A673 (cell line): ENCODE measurements at places on chromosomes 7 and 10.
A peak's percentile ranks its signal among the peaks of the same experiment; 100 is the strongest.

- DNase-seq = peak; percentile 95
Measured at GRCh38 chr10:4663162-4663992, 162.6 kb upstream of the AKR1E2 start.

DNA sequence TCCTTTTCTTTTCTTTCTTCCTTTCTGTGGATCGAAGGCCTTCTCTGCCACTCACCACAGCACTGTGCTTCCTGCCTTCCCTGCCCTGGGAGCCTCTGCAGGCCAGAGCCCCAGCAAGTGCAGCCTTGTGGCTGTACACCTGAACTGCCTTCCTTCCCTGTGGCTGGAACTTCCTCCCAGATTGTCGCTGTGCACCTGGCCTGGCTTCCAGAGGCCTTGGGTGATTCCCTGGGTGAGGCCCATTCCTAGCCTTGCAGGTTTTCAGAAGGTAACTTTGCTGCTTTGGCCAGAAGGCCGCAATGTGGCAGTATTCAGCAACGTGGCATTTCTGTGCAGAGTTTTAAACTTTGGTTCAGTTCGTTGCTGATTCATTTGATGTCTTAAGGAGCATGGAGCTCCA is 50.1 kb upstream of the RASGEF1A start:
- no peak for DNase-seq

DNA sequence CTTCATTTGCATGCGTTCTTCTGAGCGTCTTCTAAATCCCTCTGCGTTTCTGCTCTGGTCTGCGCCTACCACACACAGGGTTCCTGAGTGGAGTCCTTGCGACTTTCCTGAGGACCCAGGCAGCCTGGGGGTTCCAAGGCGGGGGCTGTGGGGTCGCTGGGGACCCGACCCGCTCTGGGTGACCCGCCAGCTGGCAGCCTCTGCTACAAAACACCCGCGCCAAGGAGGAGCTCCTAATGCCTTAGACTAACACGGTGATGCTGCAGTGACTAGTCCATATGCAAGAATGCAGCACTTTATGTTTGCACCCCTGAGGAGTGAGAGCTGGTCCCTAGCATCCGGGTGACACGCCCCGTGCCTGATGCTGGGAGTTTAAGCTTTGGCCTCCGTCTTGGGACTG is 367.0 kb upstream of the POM121L12 start:
- no peak for DNase-seq

DNA sequence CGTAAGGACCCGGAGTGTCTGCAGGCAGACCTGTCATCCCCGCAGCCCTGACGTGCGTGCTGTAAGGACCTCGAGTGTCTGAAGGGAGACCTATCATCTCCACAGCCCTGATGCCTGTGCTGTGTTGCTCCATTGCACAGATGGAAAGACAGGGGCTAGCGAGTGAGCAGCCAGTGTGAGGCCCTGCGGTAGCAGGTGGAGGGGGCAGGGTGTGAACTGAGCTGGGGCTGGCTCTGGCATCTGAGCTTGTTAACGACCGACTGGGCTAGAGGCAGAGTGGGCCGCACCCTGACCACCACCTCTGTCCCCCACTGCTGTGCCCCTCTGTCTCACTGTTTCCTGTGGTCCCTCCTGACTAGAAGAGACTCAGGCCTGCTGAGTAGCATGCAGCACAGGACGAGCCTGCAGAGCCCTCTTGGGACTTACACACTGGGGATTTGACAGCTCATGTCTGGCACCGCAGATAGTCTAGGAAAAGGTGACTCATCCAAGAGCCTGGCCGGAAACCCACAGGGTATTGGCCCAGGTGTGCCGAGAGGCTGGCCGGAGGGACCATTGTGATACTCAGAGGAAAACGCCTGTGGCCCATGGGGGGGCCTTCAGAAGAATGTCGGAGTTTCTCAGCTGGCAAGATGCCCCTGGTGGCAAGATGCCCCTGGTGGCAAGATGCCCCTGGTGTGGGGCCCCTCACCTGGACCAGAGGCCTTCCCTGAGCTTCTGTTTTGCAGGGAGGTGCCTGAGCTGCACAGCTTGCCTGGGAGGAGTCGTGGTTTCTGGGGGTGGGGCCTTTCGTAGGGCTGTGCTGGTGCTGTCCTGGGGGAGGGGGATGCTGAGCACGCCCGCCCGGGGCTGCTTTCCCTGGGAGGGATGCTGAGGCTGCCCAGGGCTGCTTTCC is 34.3 kb downstream of the INPP5A start:
- DNase-seq = peak; percentile 64

- DNase-seq = no peak
Measured at GRCh38 chr10:31358688-31359330, 39.8 kb downstream of the ZEB1 start.

GRCh38 chr7:81111358-81111757 is 192.5 kb upstream of the SEMA3C start:
- no peak for DNase-seq

GRCh38 chr7:1532456-1533254 is 2.2 kb downstream of the MAFK start:
- DNase-seq = peak; percentile 73

DNA sequence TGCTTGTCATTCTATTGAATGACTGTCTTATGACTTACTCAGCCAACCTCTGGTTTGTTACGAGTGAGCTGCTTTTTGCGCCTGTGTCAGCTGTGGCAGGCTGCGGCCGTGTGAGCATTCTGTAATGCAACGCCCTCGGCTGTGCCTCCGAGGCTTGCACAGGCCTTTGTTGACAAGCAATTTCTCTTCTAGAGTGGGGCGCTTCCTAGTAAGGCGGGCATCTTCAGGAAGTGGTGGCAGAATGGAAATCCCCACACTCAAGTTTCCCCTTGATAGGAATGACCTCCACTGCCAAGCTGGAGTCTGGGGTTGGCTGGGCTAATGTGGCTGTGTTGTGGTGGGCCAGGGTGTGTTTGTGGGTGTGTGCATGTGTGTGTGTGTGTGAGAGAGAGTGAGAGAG is 20.2 kb upstream of the TMEM178B start:
- DNase-seq = no peak

DNA sequence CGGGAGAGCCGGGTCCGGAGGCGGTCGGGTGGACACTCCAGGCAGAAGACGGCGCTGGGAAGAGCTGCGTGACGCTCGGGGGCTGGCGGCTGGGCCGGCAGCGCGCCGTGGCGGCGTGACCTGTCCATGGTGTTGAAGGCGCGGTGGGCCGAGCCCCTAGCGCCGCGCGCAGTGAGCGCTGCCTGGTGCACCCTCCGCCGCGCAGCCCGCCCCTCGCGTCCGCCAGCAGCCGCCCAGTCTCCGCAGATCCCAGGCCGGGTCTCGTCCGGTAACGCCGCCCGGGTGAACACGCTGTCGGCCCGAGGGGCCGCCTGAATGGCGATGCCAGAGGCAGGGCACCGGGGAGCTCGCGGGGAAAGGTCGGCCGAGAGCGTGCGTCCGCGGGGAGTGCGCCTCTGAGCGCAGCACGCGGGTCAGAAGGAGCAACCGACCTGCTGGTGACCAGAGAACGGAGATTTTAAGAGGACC is 657 bp upstream of the TMEM178B start:
- DNase-seq = peak; percentile 35

GRCh38 chr10:70321233-70321632 is 37.4 kb upstream of the NPFFR1 start:
- no peak for DNase-seq

- no peak for DNase-seq
Measured at GRCh38 chr7:139559364-139560105, 36.0 kb downstream of the CLEC2L start.

DNA sequence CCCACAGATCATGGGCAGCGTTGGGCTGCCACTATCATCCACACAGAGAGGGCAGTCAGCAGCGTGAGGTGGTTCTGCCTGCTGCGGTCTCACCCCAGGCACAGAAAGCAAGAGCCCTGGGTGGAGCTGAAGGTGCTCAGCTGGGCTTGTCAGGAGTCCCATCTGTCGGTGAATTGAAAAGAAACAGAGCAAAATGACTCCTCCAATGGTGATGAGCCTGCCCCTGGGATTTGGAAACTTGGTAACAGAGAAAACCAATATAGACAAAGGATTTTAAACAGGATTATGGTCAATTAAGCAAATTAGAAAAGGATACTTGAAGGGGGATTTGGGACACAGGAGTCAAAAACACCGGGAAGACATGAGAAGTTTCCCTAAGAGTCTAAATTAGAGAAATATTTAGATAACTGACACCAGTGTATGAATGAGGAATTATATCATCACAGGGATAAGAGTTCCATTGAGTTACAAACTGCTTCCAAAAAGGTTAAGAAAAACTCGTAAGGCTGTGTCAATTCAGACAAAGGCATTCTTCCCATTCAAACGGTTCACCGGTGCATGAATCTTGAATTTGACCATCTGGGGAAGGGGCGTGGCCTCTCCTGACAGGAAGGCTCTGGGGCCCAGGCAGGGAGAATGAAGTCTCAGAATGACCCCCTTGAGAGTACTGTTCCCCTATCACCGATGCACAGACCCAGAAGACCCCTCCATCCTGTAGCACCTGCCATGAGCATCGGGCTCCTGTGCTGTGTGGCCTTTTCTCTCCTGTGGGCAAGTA is 70.0 kb upstream of the PRSS58 start:
- no peak for DNase-seq

GRCh38 chr7:84735011-84735410 is 451.8 kb downstream of the SEMA3D start:
- DNase-seq = no peak

DNA sequence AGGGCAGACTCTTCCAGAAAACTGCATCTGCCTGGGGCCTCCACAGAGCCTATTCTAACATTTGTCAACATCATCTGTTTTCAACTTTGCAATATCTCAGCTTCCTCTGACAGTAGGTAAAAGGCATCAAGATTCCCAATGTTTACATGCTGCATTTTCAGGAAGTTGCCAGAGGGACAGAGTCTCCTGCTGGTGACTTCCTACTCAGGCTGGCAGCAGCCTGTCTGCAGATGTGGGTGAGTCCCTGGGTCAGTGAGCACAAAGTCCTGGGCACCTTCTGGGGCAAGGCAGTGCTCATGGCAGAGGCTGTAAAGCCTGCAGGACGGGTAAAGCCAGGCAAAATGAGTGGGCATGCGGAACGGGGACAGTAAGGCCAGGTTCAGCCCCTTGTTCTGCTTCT is 69.4 kb downstream of the EBF3 start:
- DNase-seq = no peak

GRCh38 chr7:70356085-70356786 is 758.0 kb downstream of the AUTS2 start:
- DNase-seq = peak; percentile 31
